Suprapubic skin (tissue), 4 donors: ENCODE measurements at places on chromosomes 3 and 15. TPM values are rescaled to one million over a fixed set of nuclear protein-coding genes. Genes with fewer than 3 reads are reported as not detected.

- DNase-seq: no peak
Observed at GRCh38 chr3:120196812-120197211, 88.2 kb downstream of the GPR156 start.

GRCh38 chr3:31576521-31576920 is 43.8 kb downstream of the STT3B start:
- no peak for DNase-seq

GRCh38 chr3:89395456-89395855 is 288.0 kb downstream of the EPHA3 start:
- DNase-seq: no peak

- DNase-seq: no peak
Observed at GRCh38 chr3:15289661-15290060, 42.7 kb downstream of the SH3BP5 start.

- DNase-seq: no peak
Observed at GRCh38 chr15:77759896-77760592, 127.3 kb upstream of the LINGO1 start.

GPR176 gene
- total RNA-seq: 2.6 TPM

CACNA2D2 gene
- 5.6 TPM for total RNA-seq
